ENCODE measurements at places on chromosomes 5 and 9.

DNA sequence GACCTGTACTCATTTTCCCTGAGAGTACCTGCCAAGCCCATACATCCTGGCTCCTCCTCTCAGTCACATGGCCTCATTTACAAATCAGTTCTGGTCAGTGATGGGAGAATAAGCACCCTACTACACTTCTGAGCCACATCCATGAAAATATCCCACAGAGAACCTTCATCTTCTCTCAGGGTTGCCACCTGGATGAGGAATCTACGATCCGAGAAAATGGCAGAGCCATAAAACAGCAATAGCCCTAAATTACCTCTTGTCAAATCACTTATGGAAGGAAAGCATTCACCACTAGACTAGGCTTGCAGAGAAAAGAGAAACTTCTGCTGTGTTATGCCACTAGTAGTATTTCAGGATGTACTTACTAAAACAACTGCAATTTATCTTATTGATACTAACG, 324.8 kb downstream of the BNC2 start:
- no peak for DNase-seq

GRCh38 chr9:99274016-99274415, 51.9 kb downstream of the SEC61B start:
- no peak for DNase-seq

GRCh38 chr9:128919402-128920089, 1.2 kb upstream of the PHYHD1 start:
- DNase-seq = no peak

DNA sequence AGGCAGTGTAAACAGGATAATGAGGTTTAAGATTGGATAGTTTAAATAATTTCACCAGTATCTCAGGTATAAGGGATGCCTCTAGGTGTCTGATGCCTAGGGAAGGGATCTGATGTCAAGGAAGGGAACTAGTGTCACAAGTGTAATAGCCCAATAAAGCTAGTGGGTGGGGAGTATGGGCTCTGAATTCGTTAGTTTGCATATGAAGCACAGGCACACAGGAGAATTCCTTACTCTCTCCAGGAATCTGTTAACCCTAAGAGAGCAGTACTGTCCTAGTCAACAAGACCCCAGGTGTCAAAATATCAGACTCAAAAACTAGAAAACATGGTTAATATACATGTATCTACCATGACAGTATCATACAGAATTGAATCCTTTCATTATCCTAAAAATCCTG, 352.5 kb upstream of the CYLC2 start:
- no peak for DNase-seq

DNA sequence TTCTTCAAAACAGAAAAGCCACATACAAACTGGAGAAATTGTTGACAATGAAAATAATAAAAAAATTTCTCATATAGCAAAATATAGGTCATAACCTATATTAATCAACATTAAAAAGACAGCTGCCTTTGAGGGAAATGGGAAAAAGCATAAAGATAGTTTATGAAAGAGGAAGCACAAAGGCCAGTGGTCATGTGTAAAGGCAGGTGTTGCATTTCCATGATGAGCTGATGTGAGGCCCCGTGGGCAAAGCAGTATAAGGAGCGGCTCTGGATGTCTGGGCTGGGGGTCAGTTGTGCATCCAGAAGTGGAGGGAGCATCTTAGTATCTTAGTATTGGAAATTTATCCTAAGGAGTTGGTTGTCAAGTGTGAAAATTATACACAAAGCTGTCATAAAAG, 18.3 kb downstream of the NDUFS6 start:
- no peak for DNase-seq

- DNase-seq = no peak
Observed at GRCh38 chr9:21316860-21317259, 11.7 kb upstream of the IFNA5 start.

DNA sequence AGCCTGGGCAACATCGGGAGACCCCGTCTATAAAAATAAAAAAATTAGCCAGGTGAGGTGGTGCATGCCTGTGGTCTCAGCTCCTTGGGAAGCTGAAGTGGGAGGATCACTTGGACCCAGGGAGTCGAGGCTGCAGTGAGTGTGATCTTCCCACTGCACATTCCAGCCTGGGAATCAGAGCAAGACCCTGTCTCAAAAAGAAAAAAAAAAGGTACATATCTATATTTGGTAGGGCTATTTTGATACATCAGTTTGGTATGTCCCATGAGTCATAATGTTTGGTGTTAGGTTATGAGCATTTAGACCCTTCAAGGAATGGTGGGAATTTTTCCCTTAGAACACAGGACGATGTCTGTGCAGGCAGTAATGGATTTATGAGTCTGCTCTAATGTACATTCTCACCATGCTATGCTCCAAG, 55.3 kb upstream of the POU4F3 start:
- no peak for DNase-seq

DNA sequence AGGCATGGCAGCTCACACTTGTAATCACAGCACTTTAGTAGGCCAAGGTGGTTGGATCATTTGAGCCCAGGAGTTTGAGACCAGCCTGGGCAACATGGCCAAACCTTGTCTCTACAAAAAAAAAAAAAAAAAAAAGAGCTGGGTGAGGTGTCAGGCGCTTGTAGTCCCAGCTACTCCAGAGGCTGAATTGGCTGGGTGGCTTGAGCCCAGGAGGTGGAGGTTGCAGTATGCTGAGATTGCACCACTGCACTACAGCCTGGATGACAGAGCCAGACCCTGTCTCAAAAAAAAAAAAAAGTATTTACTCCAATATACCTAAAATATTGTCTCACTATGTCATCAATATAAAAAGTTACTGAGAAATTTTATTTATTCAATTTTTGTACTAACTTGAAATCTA, 2.8 kb downstream of the SCAI start:
- no peak for DNase-seq

DNA sequence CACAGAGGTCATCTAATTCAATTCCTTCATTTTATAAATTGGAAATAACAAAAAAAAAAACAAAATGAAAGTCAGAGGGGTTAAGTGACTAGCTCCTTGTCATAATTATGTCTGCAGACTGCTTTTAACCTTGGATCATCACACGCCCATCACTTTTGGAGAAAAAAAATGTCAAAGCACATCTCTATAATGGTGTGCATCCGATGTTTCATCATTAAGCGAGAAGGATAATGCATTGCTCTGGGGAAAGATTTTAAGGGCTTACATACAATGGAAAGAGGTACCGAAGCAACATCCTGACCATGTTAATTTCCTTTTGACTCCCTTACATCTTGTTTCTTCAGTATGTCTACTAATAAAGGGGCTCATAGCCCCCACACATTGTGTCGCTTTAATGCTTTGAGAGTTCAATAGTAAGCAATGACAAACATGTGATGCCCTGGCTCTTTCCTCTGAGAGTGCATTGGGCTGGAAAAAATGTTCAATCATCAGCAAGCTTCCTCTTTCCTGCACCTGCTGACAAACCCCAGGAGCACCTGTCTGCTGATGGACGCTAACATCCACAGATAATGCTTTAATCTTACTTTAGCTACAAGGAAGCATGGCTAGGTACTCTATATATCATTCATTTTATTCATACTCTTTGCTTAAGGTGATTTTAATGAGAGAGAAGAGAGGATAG, 242.2 kb downstream of the SMARCA2 start:
- no peak for DNase-seq

DNA sequence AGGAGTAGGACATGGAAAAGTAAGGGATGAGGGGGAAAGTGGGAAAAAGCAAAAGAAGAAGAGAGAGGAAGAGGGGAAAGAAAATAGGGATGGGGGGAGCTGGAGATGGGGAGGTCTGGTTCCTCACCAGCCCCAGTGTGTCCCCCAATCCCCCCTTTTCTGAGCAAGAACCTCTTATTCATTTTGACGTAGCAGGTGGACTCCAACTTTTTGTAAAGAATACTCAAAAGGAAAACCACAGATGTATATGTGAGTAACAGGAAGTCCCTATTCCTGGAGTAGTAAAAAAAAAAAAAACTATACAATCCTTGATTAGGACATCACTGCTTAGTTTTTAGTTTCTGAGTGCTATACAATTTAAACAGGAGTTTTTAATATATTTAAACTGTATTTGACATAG, 3.9 kb upstream of the CFAP95 start:
- DNase-seq = no peak

DNA sequence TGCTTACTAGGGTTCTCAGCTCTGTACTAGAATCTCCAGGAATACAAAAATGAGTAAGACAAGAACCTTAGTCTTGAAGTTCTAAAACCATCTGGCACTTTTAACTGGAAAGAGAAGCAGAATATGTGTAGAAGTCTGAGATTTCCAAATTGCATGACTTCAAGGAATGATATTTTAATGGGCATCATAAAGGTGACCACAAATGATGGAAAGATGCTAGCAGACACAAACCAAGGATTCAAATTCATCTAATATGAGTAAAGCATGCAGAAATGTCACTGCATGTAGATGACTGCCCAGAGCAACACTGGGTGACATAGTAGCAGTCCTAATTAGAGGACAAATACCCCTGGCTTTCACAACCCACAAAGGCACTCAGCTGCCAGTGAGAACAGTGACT, 117.2 kb downstream of the RPS23 start:
- DNase-seq = no peak

GRCh38 chr9:132040246-132040645, 39.4 kb downstream of the MED27 start:
- no peak for DNase-seq

GRCh38 chr9:78919701-78920100, 622.8 kb downstream of the PSAT1 start:
- no peak for DNase-seq

- no peak for DNase-seq
Observed at GRCh38 chr9:35822926-35823325, 5.6 kb downstream of the FAM221B start.

GRCh38 chr5:73796164-73797131, 170.5 kb downstream of the ARHGEF28 start:
- DNase-seq = peak; percentile 25

GRCh38 chr5:56601641-56602071, 213.7 kb upstream of the MAP3K1 start:
- no peak for DNase-seq

- DNase-seq = no peak
Observed at GRCh38 chr5:132873930-132874271, 433 bp downstream of the LEAP2 start.

GRCh38 chr9:22413884-22414283, 32.7 kb upstream of the DMRTA1 start:
- DNase-seq = no peak

GRCh38 chr9:92798358-92798757, 33.7 kb upstream of the BICD2 start:
- no peak for DNase-seq

- DNase-seq = no peak
Observed at GRCh38 chr9:112546149-112547012, 59.8 kb downstream of the KIAA1958 start.

DNA sequence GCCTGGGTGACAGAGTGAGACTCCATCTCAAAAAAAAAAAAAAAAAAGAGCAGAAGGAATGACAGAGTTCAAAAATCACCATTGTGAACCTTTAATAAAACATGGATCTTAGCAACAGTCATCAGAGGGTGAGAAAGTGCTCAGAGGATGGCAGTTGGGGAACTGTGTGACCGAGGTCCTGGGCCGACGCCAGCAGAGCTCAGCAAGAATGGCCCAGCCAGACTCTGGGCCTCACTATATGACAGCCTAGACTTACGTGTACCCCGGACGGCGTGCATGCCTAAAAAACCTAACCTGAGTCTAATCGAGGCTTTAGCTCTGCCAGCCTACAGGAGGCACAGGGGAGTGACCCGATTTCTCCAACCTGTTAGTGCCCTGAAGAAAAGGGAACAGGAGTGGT, 64.3 kb downstream of the MVB12B start:
- DNase-seq = no peak

DNA sequence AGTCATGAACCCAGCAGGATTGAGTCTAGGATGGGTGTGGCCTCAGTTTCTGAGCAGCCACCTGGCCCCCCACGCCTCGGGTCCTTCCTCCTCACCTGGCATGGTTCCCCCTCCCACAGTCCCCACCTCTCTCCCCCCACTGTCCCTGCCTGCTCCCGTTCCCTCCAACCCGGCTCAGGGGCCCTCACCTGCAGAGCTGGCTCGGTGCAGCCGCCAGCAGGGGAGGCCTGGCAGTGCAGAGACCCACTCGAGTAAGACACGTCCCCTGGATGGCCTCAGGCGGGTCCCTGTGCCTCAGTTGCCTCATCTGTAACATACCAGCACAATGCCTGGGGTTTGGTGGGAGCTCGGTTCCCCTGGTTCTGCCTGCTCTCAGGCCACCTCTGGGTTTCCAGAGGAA, 66.2 kb downstream of the NEK6 start:
- DNase-seq = no peak

GRCh38 chr5:18010053-18010452, 375.8 kb downstream of the TAF11L14 start:
- peak; percentile 13 for DNase-seq

DNA sequence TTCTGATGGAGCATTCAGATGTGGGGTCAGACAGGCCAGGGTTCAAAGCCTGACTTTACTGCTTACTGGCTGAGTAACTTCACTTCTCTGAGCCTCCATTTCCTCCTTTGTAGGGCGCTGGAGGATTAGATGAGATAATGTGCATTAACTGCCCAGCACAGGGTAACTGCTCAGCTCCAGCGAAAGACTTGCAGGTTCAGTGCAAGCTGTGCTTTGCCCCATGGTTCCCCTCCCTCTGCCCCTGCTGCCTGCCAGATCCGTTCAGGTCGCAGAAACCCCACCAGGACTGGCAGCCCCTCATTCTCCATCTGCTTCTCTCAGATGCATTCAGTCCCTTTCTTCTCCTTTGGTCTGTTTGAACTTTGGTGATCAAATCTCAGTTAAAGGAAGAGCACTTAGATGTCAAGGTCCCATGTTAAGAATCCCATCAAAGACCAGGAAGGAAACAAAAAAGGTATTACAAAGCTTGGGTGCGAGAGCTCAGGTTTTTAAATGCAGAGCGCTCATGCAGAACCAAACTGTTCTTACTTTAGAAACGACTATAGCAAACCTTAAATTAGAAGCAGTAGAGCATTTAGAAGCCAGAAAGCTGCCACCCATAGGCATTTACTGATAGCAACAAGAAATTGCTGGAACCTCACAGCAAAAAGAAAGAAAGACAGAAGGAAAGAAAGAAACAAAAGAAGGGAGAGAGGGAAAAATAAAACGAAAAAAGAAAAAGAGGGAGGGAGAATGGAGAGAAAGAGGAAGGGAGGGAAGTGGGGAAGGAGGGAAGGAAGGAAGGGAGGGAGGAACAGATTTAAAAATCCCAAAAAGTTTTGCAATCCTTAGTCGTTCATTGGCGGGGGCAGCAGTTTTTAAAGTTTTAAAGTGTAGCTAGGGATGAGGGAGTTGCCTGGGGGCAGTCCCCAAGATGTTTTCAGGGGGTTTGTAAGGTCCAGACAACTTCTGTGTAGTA, 23.5 kb downstream of the AFAP1L1 start:
- DNase-seq = no peak

All from BE2C (cell line).